NCI-H1092 treated with DMSO at 0.1 percent for 48 hours (cell line): ENCODE measurements at places on chromosomes 2 and 18.

GRCh38 chr2:922185-922584 lies 28.5 kb upstream of the SNTG2 start:
- no peak for DNase-seq

GRCh38 chr2:191951832-191952231 lies 104.9 kb upstream of the CAVIN2 start:
- DNase-seq: no peak

- no peak for DNase-seq
These were observed 73.4 kb downstream of the SLC66A3 start for GRCh38 chr2:11228692-11229091.

DNA sequence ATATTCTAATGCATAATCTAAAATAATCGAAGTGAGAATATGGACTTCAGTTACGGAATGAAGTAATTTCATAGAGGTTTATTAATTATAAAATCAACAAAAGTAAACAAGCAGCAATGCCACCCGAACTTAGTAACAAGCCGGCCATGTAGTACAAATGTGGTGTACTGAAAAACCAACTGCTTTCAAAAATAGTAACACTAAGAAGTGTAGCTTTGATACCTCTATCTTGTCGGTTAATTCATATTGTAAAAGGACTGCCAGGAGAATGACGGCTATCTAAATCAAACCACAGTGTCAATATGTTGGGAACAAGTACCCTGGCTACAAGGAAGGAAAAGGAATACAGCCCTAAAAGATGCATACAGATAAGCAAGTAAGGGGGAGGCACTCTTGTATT lies 48.5 kb downstream of the WDR33 start:
- DNase-seq: no peak

DNA sequence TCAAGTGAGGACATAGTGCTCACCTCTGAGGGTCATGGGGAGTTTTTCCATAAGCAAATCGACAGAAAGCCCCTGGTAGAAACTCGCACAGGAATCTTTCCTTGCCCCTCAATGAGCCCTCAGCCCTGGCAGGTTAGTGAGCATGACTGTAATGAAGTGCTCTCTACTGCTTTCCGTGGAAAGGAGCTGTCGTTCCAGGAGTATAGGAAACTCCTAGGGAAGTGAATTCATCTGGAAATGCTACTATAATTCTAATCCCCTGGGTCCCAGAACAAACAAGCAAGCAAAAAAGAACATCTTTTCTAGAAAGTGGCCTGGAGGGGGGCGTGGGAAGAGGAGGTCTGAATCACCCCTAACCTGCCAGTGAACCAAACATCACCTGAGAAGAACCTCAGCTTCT lies 18.1 kb downstream of the BCL2L11 start:
- no peak for DNase-seq

- no peak for DNase-seq
These were observed 195.4 kb downstream of the SPP2 start for GRCh38 chr2:234245945-234246344.

GRCh38 chr2:28393114-28393836 lies 617 bp downstream of the FOSL2 start:
- no peak for DNase-seq

DNA sequence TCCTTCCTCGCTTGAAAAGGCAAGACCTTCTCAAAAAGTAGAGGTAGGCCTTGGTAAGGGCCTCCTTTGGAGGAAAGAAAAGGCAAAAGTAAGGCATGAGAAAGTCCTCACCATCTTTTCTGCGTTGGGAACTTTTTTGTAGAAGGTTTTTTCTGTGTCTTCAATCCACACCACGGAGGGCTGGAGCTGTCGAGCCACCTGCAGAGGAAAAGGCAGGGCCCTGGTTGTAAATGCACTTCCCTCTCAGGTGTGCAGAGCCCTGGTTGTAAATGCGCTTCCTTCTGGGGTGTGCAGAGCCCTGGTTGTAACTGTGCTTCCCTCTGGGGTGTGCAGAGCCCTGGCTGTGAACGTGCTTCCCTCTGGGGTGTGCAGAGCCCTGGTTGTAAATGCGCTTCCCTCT lies 80.2 kb upstream of the ASB18 start:
- DNase-seq: no peak

DNA sequence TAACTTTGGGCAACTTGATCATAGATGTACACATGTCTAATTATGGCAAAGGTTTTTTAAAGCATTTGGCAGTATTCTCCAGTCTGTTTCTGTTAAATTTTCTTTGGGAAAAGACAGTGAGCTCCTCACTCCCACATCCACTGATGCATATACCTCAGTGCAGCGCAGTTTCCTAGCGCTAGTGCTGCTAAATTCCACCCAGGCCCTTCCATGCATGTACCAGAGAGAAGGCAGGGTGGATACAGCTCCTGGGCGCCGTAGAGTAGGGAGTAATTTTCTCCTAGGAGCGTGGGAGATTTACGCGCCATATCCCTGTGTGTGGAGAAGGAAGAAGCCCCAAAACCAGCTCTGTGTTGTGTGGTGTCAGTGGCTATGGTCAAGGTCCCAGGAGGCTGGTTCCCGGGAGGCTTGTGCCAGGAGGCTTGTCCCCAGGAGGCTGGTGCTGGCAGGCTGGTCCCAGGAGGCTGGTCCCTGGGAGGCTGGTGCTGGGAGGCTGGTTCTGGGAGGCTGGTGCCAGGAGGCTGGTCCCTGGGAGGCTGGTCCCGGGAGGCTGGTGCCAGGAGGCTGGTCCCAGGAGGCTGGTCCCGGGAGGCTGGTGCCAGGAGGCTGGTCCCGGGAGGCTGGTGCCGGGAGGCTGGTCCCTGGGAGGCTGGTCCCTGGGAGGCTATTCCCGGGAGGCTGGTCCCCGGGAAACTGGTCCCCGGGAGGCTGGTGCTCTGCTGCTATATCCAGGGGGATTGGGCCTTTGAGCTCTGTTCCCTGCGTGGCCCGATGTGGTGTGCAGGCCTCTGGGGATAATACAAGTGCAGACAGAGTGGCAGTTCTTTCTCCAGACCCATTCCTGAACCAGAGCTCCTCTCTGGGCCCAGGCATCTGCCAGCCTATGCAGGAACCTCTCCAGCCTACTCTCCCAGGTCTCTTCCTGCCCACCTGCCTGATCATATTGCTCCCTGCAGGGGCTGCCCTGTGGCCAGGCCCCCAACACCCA lies 161.2 kb downstream of the SEPTIN10 start:
- DNase-seq: no peak

- no peak for DNase-seq
These were observed 78.8 kb upstream of the ARHGAP28 start for GRCh38 chr18:6650747-6651146.

GRCh38 chr18:79944126-79944731 lies 7.2 kb downstream of the SLC66A2 start:
- peak; percentile 22 for DNase-seq

- no peak for DNase-seq
These were observed 54.0 kb downstream of the ERBB4 start for GRCh38 chr2:212484563-212485080.

DNA sequence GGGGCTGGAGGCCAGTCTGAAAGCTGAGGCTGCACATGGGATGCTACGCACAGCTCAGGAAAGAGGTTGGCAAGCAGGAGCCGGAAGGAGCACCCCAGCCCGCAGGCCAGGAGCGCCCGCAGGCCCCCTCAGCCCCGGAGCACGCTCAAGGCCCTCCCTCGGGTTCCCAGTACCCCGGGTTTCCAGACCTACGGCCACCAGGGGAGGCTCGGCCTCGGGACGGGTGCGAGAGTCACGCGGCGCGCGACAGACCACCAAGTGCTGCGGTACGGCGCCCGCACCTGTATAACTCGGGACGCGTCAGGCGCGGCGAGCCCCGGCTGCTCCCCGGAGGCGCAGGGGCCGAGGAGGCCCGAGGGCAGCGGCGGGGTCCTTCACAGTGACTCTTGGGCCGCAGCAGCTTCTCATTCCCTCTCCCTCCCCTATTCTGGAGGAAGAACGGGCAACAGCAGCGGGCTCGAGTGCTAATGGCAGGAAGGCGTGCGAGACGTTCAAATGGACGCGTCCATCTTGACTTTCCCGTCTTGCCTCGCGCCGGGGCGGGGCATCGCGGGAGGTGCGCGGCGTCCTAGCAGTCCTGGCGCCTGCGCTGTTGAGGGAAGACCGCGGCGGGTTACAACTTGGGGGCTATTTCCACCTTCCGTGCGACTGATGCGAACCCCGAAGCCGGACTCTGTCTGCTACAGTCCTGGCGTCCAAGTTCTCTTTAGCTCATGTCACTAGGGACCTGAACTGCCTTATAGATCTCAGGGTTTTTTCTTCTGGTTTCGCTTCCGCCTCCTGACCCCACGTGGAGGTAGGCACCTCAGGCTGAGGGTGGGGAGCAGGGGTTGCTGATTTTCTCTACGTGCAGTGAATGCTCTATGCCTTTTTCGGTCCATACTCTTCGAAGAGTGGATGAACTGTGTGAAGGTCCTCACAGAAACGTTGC lies at the start of gene ANAPC1:
ANAPC1 (minus strand) TSS at position 533 of the 931 bp plus-strand sequence. CDS start 3,368 bp downstream, outside the sequence.
- peak; percentile 68 for DNase-seq

- no peak for DNase-seq
These were observed 48.5 kb downstream of the SOCS6 start for GRCh38 chr18:70337139-70337972.

- no peak for DNase-seq
These were observed 7.5 kb upstream of the YPEL5 start for GRCh38 chr2:30139131-30139870.

DNA sequence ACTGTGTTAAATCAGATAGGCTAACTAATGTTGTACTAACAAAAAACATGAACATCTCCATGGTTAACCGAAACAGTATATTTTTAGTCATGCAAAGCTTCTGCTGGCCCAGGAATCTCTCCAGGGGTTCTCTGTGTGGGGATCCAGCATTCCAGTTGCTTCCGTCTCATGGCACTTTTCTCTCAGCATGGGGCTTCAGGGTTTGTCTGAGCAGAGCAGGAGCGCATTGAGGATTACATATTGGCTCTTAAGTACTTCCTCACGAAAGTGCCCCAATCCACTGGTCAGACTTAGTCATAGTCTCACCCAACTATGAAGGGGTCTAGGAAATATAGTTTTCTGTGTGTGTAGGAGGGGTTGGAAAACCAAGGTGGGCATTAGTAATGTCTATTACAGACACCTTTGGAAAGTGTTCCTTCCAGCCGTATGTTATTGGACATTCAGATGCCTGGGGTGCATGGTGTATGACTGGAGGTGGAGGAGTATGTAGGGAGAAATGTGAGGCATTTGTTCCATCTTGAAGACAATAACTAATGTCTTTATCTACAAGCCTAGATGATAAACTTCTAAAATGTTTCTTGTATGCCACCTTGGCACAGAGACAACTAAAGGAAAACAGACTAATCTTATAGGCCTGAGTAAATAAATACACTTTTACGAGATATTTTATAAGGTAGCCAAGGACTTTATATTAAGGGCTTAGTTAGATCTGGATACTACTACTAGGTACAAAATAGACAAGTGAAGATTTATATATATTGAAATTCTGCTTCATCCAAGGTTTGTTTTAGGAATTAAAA lies 123.8 kb upstream of the ZEB2 start:
- no peak for DNase-seq

DNA sequence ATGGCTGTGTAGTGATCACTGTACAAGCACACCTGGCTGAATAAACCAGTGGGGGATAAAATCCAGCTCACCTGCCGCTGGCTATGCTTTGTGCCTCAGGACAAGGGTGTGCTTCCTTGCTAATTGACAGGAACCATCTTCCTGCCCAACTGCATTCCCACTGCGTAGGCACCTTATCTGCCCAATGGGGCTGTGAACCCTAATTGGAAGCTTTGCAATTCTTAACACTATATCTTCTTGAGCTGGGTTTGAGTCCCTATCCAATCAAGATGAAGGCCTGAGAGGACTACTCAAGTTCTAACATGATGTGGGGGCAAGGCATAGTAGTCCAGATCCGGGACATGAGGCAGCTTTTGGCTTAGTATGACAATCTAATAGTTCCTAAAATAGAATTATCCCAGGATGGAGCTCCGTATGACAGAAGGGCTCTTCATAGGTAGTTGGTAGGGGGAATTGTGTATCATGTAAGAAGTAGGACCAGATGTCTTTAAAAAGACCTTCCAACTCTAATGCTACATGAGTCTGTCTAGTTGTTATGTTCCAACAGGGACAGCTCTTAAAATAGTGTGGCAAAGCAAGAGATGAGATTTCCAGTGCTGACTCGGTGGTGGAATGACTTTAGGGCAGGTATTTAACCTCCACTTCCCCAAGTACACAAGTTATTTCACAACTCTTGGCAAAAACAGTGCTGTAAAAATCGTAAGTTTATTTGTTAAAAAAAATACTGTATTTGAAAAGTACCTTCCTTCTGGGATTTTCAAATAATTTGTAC lies 2.3 kb upstream of the TMEM150A start:
- DNase-seq: no peak

DNA sequence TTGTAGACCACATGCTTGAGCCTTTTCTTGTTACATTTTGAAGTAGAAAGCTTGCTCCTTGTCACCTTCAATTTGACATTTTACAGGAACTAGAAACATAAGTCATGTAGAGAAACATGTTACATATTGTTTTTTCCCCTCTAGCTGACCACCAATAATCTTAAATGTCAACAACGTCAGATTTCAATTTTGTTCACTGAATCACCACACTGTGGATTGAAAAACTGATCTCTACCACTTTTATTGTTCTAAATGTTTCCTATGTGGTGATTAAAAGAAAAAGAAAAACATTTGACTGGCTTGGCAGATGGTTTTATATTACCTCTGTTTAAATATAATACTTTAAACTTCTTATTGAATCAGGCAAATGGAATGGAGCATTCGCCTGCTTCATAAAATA lies 87.7 kb downstream of the DSEL start:
- DNase-seq: no peak

GRCh38 chr2:40352041-40352702 lies 99.7 kb downstream of the SLC8A1 start:
- no peak for DNase-seq

DNA sequence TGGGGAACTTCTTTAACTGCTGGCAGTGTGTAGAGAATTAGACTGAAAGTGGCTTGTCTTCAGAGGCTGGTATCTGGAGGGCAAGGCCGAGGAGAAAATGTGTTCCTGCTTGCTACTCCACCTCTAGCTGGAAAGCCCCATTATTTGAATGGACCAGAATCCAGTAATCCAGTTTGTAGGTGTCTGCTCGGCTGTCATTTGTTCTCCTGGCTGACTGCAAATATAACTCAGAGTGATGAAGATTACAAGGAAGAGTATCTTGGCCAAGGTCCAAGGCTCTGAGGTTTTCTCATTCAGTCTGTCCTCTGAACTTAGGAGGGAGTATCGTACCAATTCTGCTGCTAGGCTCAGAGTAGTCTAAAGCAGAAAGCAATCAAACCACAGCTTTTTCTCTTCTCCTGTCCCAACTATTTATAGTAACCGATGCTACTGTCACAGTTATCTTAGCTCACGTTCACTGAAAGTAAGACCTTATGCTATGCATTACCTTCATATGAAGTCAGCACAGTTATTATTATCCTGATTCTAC lies 228.6 kb downstream of the SETBP1 start:
- no peak for DNase-seq

DNA sequence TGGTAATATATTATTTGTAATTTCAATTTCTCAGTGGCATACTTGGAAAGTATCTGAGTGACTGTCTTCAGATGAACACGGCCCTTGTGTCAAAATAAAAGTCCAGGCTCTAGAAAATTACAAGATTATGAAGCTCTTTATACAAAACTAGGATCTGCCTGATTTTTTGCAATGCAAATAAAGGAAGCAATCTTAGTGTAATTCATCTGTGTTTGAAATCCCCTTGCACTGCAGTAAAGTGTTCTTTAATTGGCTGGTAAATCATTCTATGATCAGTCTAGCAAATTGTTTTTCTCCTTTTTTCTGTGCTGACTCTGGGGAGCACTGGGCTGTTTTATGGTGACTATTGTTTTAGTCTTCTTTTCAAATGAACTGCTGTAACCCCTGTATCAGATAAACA lies 1039.0 kb downstream of the SOCS6 start:
- no peak for DNase-seq

GRCh38 chr18:73060666-73061288 lies 193.0 kb upstream of the NETO1 start:
- no peak for DNase-seq
